HTR-8/SVneo (cell line): ENCODE measurements at places on chromosomes 11 and 22.

GRCh38 chr11:127866109-127866508 lies 721.2 kb downstream of the ETS1 start:
- no peak for DNase-seq

DNA sequence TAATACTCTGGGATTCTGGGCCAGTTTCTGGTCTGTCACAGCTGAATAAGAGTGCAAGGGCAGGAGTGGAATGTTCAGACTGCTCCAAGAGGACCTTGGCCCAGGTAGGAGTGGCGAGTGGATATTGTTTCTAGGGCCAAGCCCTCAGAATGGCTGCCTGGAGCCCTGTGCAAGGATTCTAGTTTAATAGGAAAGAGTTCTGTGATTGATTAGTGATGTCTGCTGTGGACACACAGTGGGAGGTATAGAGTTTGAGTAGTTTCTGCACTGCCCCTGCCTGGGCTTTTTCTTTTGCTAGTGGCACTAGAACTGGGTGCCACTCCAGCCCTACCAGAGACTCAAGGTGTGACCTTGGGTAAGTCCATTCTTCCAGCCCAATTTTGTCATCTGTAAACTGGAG lies 9.7 kb upstream of the MPPED1 start:
- DNase-seq: no peak

- peak; percentile 56 for DNase-seq
Measured at GRCh38 chr22:37563153-37564081, 3.1 kb downstream of the CDC42EP1 start.

DNA sequence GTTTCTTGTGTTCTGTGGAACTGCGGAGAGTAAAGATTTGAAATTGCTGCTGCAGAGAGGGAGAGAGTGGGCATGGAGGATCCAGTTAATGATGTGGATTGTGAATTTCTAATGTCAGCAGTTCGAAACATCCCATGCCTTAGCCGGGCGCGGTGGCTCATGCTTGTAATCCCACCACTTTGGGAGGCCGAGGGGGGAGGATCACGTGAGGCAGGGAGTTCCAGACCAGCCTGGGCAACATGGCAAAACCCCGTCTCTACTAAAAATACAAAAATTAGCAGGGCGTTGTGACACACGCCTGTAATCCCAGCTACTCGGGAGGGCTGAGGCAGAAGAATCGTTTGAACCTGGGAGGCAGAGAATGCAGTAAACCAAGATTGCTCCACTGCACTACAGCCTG lies 1.1 kb upstream of the CAVIN3 start:
- no peak for DNase-seq

DNA sequence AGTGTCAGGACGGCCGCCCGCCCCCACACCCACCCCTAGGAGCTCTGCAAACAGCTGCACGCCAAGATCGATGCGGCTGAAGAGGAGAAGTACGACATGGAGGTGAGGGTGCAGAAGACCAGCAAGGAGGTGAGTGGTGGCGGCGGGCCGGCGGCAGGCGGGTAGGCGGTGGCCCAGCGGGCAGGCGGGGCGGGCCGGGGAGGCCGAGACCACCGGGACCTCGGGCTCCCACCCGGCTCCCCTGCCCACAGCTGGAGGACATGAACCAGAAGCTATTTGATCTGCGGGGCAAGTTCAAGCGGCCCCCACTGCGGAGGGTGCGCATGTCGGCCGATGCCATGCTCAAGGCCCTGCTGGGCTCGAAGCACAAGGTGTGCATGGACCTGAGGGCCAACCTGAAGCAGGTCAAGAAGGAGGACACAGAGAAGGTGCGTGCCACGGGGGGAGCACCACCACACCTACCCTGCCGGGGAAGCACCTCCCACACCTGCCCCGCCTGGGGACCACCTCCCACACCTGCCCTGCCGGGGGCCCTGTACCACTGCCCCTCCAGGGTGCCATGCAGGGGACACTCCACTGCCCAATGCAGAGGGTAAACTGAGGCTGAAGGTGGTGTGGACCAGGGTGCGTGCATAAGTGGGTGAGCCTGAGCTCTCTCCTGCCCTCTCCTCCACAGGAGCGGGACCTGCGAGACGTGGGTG lies 2.1 kb downstream of the TNNI2 start:
- no peak for DNase-seq

GRCh38 chr11:78234006-78234405 lies 45.3 kb downstream of the USP35 start:
- no peak for DNase-seq

GRCh38 chr22:25370322-25370721 lies 150.9 kb downstream of the CRYBB2 start:
- DNase-seq: no peak

DNA sequence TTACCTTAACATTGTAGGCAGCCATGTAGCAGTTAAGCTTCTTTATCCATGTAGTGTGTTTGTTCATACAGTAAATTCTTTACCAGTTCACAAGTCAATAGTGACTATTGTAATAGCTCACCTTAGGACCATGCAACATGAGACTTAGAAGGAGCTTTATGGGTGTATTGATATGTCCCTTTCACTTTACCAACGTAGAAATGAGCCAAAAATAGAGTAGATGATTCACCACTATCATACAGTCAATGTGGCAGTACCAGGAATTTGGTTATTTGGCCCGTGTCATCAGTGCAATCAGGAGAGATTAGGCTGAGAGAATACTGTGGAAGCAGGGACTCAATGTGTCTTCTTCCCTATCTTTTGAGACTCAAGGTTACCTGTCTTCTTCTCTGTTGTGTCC lies 4.7 kb downstream of the ZDHHC13 start:
- no peak for DNase-seq

DNA sequence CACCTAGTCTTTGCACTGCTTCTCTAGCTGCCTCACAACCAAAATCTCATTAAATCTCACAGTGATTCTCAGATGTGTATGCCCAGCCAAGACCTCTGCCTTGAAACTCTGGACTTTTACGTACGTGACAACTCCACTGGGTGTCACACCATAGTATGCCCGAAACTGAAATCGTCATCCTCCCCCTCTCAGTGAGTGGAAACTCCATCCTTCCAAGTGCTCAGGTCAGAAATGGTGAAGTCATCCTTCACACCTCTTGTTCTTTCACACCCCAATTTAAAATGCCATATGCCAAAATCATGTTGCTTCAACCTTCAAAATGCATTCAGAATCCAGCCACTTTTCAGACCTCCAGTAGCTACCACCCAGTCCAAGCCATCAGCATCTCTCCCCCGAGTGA lies 42.5 kb downstream of the SFI1 start:
- DNase-seq: no peak

DNA sequence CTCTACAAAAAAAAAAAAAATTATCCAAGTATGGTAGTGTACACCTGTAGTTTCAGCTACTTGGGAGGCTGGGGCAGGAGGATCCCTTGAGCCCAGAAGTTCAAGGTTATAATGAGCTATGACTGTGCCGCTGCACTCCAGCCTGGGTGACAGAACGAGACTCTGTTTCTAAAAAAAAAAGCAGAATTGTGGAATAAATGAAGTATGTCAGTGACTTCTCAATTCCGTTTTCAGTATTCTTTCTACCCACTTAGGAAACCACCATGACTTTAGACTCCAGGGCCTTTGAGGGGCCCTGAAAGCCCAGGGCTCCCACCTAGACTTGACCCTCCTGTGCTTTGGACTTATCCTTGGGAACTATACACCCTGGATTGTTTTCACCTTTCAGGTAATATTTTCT lies 6.5 kb upstream of the NUP160 start:
- no peak for DNase-seq

- no peak for DNase-seq
Measured at GRCh38 chr11:118342503-118343161, at the start of gene CD3D. TSS of gene CD3D (minus strand) at chr11:118342705. CDS start at chr11:118342607, 98 bp downstream.

- DNase-seq: no peak
Measured at GRCh38 chr11:122851366-122851966, 13.2 kb downstream of the CRTAM start.

GRCh38 chr22:30314915-30315314 lies 11.8 kb downstream of the TBC1D10A start:
- no peak for DNase-seq

DNA sequence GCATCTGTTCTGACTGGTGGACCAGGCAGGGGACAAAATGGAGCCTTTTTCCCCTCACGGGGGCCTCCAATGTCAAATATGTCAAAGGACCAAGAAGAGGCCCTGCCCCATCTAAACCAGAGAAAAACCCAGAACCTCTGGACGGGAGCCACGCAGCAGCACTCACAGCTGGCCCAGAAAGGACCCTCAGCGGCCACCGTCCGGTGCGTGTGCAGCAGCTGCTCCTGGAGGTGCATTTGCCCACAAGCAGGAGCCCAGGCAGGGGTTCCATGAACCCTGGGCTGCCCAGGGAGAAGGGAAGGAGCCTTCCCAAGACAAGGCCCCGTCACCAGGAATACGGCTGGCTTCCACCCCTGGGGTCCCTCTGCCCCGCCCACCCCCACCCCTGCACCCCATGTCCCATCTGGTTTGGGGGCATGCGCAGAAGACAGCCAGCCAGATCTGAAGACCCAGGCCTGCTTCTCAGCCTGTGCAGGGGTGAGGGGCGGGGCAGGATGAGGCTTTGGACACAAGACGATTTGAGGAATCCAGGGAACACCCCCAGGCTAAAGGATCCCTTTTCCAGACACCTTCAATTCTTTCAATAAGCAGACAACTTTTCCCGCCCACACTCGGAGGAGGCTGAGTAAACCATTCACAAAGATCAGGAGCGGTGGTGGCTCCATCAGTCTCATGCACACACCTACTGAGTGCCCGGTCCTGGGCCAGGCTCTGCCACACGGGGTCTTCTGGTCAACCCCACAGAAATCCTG lies 423.1 kb downstream of the SHANK2 start:
- DNase-seq: no peak

GRCh38 chr11:65551572-65552387 lies 6.4 kb downstream of the LTBP3 start:
- no peak for DNase-seq

- DNase-seq: no peak
Measured at GRCh38 chr11:95143106-95143681, 53.5 kb downstream of the ENDOD1 start.

- DNase-seq: no peak
Measured at GRCh38 chr11:57216463-57216862, 20.6 kb downstream of the APLNR start.

DNA sequence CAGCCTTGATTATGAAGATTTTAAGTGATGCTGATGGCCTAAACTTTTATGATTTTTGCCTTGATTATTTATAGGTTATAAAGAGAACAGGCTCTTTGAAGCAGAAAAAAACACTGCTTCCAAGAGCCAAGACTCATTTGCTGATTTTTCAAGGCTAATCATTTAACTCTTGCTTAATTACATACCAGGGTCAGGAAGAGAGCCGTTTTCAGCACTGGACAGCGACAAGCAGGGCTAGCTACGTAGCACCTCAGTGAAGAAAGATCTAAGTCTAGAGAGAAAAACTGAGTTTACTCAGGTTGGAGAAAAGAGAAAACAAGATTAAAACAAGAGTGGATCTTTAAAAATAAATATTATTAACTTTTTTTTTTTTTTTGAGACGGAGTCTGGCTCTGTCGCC lies 615.4 kb upstream of the B3GAT1 start:
- DNase-seq: no peak

DNA sequence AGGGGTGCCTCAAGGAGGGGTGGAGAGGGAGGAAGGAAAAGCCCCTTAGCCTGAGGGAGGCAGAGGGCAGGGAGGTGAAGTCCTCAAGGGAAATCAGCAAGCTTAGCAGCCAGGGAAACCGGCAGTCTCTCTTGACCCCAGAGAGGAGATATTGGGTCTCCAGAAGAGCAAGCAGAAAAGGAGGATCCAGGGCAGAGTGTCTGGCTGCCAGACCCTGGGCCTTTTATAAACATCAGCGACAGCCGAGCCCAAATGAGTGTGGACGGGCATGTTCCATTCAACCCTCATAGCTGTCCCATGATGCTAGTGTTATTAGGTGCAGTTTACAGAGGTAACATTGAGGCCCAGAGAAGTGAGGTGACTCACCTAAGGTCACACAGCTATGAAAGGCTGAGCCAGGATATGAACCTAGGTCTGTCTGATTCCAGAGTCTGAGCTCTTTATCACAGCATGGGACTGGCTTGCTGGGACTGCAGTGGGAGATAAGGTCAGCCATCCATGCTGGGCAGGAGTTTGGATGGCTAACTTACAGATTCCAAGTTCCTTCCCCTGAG lies 9.3 kb downstream of the PRDM11 start:
- DNase-seq: no peak

- DNase-seq: no peak
Measured at GRCh38 chr22:47279337-47279736, 516.9 kb downstream of the TBC1D22A start.

DNA sequence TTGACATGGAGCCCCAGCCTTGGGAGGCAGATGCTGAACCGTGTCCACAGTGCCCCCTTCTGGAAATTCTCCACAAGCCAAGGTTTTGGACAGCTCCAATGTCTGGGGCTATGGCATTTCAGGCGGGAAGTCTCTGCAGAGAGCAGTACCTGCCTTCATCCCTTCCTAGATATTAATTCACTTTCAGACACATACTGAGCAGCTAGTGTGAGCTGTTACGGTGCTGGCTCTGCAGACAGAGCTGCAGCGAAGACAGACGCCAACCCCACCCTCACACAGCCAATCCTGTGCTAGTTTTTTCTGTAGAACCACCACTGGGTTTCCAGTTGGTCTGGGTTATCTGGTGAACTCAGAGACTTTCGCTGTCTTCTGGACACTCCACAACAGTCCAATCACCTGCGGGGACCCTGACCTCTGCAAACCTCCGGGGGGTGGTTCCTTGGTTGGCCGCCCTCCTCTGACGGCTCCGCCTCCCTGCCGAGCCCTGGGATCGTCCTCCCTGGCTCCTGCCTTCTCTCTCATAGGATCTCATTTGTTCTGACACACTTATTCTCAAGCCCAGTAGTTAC lies 9.1 kb downstream of the LMF2 start:
- peak; percentile 70 for DNase-seq
